Karpas-422 (cell line): ENCODE measurements at places on chromosomes 12 and 14.
A peak's percentile ranks its signal among the peaks of the same experiment; 100 is the strongest.

DNA sequence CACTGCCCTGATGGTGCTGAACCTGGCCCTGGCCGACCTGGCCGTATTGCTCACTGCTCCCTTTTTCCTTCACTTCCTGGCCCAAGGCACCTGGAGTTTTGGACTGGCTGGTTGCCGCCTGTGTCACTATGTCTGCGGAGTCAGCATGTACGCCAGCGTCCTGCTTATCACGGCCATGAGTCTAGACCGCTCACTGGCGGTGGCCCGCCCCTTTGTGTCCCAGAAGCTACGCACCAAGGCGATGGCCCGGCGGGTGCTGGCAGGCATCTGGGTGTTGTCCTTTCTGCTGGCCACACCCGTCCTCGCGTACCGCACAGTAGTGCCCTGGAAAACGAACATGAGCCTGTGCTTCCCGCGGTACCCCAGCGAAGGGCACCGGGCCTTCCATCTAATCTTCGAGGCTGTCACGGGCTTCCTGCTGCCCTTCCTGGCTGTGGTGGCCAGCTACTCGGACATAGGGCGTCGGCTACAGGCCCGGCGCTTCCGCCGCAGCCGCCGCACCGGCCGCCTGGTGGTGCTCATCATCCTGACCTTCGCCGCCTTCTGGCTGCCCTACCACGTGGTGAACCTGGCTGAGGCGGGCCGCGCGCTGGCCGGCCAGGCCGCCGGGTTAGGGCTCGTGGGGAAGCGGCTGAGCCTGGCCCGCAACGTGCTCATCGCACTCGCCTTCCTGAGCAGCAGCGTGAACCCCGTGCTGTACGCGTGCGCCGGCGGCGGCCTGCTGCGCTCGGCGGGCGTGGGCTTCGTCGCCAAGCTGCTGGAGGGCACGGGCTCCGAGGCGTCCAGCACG lies 4.7 kb downstream of the LTB4R start:
- no peak for DNase-seq

- DNase-seq = no peak
These were observed 178.3 kb downstream of the PRKD1 start for GRCh38 chr14:29749327-29749726.

- no peak for DNase-seq
These were observed 113.6 kb upstream of the RAP1B start for GRCh38 chr12:68497107-68497506.

DNA sequence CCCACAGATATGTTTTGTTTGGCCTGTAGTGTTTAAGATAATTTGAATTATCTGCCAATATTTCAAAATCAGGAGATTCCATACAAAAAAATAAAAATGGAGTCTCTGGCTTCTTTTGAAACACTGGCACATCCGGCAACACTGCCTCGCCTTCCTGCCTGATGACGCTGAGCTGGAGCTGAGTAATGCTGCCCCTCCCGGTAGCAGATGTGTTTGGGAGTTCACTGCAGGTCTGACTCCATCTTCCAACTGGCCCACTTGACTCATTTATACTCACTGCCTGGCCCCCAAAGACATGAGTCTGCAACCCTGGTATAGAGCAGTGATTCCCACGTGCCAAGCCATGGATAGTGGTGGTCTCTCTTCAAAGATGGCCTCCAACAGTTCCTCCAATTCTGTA lies 7.4 kb downstream of the CIT start:
- no peak for DNase-seq

DNA sequence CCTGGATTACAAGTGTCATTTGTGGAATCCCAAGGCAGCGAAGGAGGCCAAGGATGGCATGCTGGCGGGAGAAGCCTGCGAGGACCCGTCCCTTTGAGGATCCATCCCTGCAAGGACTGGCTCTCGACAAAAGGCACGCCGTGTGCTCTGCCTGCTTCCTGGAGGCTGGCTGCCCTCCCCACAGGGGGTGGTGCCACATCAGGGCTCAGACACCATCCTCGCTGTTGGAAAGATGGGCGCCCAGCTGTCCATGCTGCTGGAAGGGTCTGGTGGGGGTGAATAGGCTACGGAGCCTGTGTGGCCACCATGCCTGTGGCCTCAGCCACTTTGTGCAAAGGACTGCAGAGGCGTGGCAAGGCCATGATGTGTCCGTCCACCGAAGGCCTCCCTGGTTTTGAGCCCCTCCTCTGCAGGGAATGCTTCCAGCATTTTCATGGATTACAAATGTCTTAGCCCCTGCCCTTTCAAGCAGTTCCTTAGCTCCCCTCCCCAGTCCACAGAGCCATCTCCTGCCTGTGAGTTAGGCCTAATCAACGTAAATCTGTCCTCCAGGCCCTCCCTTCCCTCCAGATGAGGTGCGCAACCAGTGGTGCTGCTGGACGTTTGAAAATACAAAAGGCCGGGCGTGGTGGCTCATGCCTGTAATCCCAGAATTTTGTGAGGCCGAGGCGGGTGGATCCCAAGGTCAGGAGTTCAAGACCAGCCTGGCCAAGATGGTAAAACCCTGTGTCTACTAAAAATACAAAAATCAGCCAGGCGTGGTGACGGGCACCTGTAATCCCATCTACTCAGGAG lies 22.1 kb downstream of the ZBTB42 start:
- DNase-seq = no peak

DNA sequence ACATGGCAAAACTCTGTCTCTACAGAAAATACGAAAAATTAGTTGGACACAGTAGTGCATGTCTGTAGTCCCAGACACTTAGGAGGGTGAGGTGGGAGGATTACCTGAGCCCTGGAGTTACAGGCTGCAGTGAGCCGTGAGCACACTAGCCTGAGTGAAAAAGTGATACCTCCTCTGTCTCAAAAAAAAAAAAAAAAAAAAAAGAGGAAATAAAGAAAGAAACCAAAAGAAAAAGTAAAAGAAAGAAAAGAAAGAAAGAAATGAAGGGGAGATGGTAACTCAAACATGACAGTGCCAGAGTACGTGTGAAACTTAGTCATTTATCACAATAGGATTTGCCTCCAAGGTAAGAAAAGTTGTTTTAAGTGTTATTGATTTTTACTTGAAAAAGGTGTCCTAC lies 407.0 kb upstream of the MGAT4C start:
- DNase-seq = no peak

DNA sequence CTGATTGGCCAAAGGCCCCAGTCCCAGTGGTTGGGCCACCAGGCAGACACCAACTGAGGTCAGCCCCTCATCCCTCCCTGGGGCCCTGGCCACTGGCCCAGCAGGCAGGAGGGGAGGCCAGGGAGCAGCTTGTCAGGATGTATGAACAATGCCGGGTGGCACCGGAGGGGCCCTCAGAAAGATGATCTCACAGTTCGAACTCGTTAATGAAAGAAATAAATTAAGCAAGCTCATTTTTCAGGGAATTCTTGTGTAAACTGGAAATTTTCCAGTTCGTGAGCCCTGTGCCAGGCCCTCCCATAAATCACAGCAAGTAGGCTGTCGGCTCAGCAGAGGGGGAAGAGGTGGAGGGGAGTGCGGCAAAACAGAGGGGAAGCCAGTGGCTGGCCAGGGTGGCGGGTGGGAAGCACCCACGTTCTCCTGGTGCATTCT lies 177.0 kb upstream of the VASH1 start:
- no peak for DNase-seq

DNA sequence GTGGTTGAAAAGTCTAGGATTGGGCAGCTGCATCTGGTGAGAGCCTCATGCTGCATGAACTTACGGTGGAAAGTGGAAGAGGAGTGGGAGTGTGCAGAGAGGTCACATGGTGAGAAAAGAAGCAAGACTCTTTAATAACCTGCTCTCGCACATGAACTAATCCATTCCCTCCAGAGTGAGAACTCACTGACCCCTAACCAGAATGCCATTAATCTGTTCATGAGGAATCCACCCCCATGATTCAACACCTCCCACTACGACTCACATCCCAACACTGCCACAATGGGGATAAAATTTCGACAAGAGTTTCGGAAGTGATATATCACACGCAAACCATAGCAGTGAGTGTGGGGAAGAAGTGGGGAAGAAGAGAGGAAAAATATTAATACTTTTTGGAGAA lies 377.4 kb downstream of the NAV3 start:
- no peak for DNase-seq

DNA sequence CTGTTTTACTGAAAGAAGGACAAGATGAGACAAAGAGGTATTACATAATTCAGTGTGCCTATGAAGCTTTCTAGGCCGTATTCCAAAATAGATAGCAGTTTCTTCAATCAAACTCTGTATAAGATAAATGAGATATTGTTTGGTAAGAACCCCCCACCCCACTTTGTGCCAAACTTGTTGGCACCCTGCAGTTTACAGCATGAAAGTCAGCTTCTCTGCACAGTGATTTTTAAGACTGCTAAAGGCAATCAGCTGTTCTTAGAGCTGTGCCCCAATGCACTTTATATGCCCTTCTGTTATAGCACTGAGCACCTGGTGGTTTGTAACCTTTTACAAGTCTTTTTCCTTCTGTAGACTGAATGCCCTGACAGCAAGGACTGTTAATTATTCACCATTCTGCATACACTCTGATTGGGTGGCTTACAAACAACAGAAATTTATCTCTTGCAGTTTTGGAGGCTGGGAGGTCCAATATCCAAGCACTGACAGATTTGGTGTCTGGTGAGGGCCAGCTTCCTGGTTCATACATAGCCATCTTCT lies 76.7 kb downstream of the ANO4 start:
- DNase-seq = no peak

DNA sequence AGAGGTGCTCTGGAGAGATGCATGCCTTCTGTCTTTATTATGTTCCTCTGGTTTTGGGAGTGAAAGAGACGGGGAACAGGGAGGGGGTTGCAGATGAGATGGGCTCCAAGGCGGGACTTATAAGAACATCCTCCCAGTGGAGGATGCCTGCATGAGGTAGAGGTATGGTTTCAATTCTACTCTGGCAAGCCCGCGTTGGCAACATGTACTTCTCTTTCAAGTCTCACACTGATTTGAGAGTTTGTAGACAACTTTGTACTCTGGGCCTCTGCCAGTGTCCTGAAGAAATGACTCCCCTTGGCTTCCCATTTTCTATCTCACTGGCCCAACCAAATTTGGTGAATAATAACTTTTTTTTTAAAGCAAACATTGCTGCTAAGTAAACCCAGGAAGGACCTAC lies 121.3 kb downstream of the C12orf75 start:
- DNase-seq = no peak

GRCh38 chr14:67319142-67319541 lies 40.5 kb downstream of the ATP6V1D start:
- no peak for DNase-seq

- no peak for DNase-seq
These were observed 28.7 kb upstream of the CD9 start for GRCh38 chr12:6171409-6172015.

GRCh38 chr12:44847888-44848702 lies 28.0 kb downstream of the NELL2 start:
- DNase-seq = peak; percentile 64

DNA sequence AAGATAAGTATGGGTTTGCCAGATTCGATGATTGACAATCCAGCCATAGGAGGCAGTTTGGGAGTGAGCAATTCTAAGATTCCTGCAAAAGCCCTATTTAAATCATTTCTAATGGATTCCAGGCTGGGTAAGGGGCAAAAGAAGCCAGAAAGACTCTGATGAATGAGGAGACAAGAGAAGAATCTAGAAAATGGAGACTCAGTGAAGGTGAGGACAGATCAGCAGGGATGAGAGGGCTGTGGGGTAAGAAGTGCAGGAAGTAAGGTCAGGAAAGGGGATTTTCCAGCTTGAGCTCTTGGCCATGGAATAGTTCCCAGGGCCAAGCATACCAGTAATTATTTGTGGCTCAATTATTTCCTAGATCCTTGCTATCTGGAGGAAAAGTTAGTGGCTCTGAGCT lies 87.3 kb downstream of the TMX1 start:
- no peak for DNase-seq

- no peak for DNase-seq
These were observed 365.3 kb downstream of the NUAK1 start for GRCh38 chr12:105773471-105773870.

- peak; percentile 97 for DNase-seq
These were observed at the start of gene PLBD2 for GRCh38 chr12:113358381-113359132. TSS of gene PLBD2 (plus strand) at chr12:113358587. CDS start at chr12:113358601, 14 bp downstream.
